ENCODE measurements at places on chromosomes 6 and 20. TPM values are rescaled to one million over a fixed set of nuclear protein-coding genes. Genes with fewer than 3 reads are reported as not detected.

Gene NRSN2
- polyA plus RNA-seq: 36.7 TPM

Gene FGD2
- 4.0 TPM for polyA plus RNA-seq

Gene RHAG
- polyA plus RNA-seq: not detected

Gene HLA-DOB
- polyA plus RNA-seq: 1.6 TPM

Gene SLC22A16
- polyA plus RNA-seq: 0.63 TPM

Gene ESR1
- 15.1 TPM for polyA plus RNA-seq

Gene OR2B3
- polyA plus RNA-seq: not detected

Gene ZNF391
- 3.6 TPM for polyA plus RNA-seq

Gene PRDM13
- polyA plus RNA-seq: not detected

Gene LZTS3
- 22.8 TPM for polyA plus RNA-seq

Gene HCK
- 3.4 TPM for polyA plus RNA-seq

Gene GPX5
- not detected for polyA plus RNA-seq

Gene LIME1
- polyA plus RNA-seq: 0.15 TPM

Gene FAM83B
- polyA plus RNA-seq: not detected

Gene DPPA5
- polyA plus RNA-seq: not detected

Gene DSP
- 12.7 TPM for polyA plus RNA-seq

Gene PRSS35
- polyA plus RNA-seq: 6.8 TPM

Gene COL19A1
- polyA plus RNA-seq: not detected

Gene SLC35D3
- not detected for polyA plus RNA-seq

Gene ADTRP
- polyA plus RNA-seq: 0.12 TPM

Gene EPPIN
- polyA plus RNA-seq: 0.38 TPM

Gene HLA-DMA
- polyA plus RNA-seq: 162 TPM

Gene GLP1R
- 0.08 TPM for polyA plus RNA-seq

Gene DHX16
- 19.3 TPM for polyA plus RNA-seq

Gene TCF15
- 0.15 TPM for polyA plus RNA-seq

Gene SLC32A1
- polyA plus RNA-seq: not detected

Gene GMPR
- polyA plus RNA-seq: 50.2 TPM

Gene HS3ST5
- not detected for polyA plus RNA-seq

Gene MUC22
- not detected for polyA plus RNA-seq

Gene LY6G6C
- polyA plus RNA-seq: 0.17 TPM

Gene NKAIN4
- not detected for polyA plus RNA-seq

Gene HLA-DQA1
- polyA plus RNA-seq: 10.8 TPM

Gene SGK1
- 139 TPM for polyA plus RNA-seq

Gene PROKR2
- not detected for polyA plus RNA-seq

Gene DDO
- polyA plus RNA-seq: 2.5 TPM

Gene PTCHD4
- polyA plus RNA-seq: 0.07 TPM

Gene TOMM6
- polyA plus RNA-seq: 210 TPM

Gene LPIN3
- polyA plus RNA-seq: 5.1 TPM

Gene GPLD1
- 1.2 TPM for polyA plus RNA-seq

Gene MSH5
- 4.8 TPM for polyA plus RNA-seq

Gene ACTL10
- 0.59 TPM for polyA plus RNA-seq

Gene LRRN4
- polyA plus RNA-seq: 0.33 TPM

Gene OLIG3
- polyA plus RNA-seq: not detected

Gene F13A1
- 124 TPM for polyA plus RNA-seq

Gene SMAP1
- polyA plus RNA-seq: 13.7 TPM

Gene CRIP3
- 1.7 TPM for polyA plus RNA-seq

Gene RNF144B
- 3.0 TPM for polyA plus RNA-seq

Gene POPDC3
- polyA plus RNA-seq: 0.15 TPM

Gene LINC00237
- not detected for polyA plus RNA-seq

Gene IMPG1
- polyA plus RNA-seq: not detected

Gene PGC
- polyA plus RNA-seq: not detected

Gene CDSN
- polyA plus RNA-seq: 0.05 TPM

Gene MDFI
- polyA plus RNA-seq: 24.0 TPM

Gene RIPOR3
- 9.6 TPM for polyA plus RNA-seq

Gene RBM24
- 3.5 TPM for polyA plus RNA-seq
